Stimulated activated naive CD8-positive, alpha-beta T cell treated with anti-CD3 and anti-CD28 coated beads, Interleukin-15, amount 100 ng/mL, for 72 hours (primary cell): ENCODE measurements at places on chromosomes 5 and 9.

DNA sequence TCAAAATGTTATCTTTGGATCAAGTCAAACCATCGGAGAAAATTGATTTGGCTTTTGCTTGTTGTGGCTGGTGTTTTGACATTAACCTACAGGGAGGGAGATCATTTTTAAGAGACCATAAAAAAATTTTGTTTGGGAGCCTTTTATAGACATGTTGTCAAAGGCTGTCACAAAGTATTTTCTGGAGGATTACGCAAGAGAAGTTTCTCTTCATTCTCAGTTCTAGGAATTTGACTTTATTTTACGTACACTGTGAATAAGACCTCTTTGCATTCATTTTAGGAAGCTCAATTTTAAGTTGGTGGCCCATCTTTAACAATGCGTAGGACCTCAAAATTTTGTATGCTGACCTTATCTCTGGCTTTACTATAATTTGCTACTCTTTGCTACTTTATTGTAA, 50.2 kb upstream of the SLC44A1 start:
- DNase-seq: no peak

DNA sequence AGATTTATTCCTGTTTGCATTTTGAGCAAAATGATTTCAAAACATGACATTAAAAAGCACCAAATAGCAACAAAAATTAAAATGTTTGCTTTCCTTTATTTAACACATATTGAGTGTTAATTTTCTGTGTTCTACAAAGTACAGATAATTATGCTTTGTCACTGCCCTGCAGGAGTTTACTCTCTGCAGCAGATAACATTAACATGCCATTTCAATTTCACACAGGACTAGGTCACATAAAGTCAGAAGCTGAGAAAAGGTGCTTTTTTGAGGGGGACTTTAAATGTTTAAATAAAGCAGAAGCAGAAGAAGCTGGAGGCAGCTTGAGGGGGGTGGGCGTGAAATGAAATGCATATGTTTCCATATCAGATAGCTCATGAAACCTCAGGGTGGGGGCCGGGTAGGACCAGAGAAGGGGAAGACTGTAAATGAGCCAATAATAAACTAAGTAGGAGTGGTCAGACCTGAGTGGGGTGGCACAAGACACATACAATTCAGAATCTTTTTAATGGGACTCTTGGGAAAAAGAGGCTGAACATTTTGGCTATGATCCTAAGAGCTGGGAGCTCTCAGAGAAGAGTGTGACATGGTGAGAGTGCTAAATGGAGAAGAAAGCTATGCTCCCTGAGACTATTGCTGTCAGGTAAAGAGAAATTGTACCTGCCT, 387.5 kb downstream of the FAM170A start:
- DNase-seq: no peak

GRCh38 chr9:71441266-71441665, 319.8 kb upstream of the TRPM3 start:
- DNase-seq: no peak

GRCh38 chr9:34089311-34089710, 37.2 kb downstream of the DCAF12 start:
- no peak for DNase-seq

- peak; percentile 47 for DNase-seq
Observed at GRCh38 chr9:34675048-34675714, 12.7 kb upstream of the CCL27 start.

DNA sequence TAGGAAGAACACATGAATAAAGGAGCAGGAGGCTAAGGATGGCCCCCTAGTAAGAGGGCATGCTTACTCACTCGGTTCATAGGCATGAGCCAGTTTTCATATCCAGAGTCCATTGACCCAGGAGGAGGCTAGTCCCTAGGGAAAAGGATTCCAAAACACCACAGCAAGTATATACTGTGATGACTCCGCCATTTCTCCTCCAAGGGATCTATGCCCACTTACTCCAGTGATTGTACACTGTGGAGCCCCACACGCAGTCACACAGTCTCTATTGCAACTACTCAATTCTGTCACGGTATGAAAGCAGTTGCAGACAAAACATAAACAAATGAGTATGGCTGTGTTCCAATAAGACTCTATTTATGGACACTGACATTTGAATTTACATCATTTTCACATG, 117.7 kb upstream of the ALDH1B1 start:
- no peak for DNase-seq

DNA sequence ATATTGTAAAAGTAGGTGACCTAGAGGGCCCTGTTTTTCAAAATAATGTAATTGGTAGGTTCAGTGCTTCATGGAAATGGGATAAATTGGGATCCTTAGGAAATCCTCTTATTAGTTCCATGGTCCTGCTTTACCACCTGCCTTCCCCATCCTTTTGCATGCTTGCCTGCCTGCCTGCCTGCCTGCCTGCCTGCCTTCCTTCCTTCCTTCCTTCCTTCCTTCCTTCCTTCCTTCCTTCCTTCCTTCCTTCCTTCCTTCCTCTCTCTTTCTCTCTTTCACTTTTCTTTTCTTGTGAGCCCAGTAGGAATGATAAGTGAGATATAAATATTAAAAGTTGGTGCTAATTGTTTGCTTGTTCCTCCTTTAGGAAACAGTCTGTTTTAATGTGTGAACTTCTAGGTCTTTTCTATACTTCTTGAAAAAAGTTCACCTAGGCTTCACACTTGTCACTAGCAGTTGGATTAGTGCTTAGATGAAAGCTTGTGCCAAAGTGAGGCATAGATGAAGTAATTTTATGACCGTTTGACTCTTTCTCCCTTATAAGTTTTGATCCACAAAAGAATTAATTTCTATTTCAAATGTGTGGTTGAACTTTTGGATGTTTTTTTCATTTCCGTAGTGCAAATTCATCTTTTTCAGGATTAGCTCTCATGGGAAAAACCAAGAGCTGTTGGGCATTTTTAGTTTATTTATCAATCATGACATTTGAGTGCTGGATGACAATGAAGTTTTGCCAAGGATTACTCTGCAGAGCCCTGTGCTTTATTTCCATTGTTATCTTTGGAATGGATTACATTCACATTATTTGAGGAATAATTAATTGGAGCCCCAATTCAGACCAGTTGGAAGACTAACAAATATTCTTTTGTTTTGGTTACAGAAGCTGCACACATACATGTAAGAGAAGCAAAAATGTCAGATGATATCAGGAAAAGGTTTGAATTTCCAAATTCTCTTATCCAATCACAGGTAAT, 30.7 kb downstream of the FOCAD start:
- DNase-seq: no peak

DNA sequence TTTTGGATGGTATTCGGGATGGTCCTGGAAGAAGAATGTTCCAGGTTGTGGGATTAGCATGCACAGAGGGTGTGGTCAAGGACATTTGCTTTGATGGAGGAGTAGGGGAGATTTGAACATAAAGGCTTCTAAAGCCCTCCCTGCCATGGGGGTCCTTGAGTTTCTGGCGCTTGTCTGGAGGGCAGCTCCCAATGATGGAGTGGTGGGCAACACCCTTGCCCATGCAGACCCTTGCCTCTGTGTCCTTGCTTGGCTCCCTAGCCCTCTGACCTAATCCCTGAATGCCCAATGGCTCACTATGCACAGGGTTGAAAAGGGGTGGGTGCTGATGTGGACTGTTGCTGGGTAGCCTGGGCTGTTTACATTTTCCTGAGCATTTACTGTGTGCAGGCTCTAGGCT, 66.6 kb downstream of the RALGPS1 start:
- DNase-seq: no peak

DNA sequence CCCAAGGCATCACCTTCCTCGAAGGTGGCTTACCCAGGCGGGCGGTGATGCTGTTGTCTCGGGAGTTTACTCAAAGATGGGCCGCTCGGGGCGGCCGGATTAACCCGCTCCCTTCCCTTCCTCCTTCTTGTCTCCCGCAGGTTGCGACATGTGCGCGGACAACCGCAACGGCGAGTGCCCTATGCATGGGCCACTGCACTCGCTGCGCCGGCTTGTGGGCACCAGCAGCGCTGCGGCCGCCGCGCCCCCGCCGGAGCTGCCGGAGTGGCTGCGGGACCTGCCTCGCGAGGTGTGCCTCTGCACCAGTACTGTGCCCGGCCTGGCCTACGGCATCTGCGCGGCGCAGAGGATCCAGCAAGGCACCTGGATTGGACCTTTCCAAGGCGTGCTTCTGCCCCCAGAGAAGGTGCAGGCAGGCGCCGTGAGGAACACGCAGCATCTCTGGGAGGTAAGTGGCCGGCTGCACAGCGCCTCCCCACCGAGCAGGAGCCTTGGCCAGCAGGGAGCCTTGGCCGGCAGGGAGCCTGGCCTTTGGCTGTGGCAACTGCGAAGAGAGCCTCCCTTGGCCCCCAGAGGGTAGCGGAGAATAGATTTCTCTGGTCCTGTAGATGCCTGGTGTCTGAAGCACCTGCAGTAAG, 10.6 kb downstream of the PRDM6 start:
- DNase-seq: no peak

GRCh38 chr5:122896598-122897282, 51.3 kb downstream of the SNX24 start:
- DNase-seq: no peak

DNA sequence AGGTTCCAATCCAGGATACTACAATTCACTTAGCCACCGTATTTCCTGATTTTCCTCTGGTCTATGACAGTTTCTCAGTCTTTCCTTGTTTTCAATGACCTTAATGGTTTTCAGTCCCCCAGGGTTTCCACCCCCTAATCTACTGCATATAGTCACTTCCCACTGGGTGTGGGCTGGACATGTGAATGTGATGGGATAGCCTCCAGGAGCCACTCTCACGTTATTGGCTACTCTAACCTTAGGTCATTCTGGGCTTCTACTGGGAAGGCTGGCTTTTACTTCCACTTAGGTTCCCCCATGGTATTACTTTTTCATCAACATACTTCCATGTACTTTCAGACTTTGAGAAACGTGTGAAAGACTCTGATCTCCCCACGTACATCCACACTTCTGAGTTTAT, 46.5 kb downstream of the ISOC1 start:
- DNase-seq: no peak

GRCh38 chr5:174328631-174329299, 283.3 kb downstream of the NSG2 start:
- no peak for DNase-seq

GRCh38 chr9:120696551-120697230, 17.6 kb downstream of the MEGF9 start:
- DNase-seq: no peak

DNA sequence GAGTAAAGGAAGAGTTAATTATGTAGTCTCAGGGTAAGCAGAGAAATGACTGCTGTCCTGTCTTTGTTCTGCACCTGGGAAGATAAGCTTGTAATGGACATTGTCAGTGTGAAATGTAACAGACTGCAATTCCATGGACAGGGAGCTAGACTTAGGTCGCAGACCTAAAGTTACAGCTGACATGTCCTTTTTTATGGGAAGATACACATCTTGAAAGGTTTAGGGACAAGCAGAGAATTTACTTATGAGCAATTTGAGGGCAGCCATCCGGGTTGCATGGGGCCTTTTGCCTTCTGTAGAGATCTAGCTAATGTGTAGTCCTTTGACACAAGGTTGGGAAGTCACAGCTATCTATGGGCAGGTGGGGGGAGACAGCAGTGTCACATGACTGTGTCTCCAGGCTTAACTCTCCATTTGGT, 85.7 kb downstream of the SERINC5 start:
- DNase-seq: no peak

- no peak for DNase-seq
Observed at GRCh38 chr5:102762562-102763227, 7.6 kb downstream of the PAM start.

GRCh38 chr9:71090896-71091295, 30.5 kb downstream of the TRPM3 start:
- DNase-seq: no peak

DNA sequence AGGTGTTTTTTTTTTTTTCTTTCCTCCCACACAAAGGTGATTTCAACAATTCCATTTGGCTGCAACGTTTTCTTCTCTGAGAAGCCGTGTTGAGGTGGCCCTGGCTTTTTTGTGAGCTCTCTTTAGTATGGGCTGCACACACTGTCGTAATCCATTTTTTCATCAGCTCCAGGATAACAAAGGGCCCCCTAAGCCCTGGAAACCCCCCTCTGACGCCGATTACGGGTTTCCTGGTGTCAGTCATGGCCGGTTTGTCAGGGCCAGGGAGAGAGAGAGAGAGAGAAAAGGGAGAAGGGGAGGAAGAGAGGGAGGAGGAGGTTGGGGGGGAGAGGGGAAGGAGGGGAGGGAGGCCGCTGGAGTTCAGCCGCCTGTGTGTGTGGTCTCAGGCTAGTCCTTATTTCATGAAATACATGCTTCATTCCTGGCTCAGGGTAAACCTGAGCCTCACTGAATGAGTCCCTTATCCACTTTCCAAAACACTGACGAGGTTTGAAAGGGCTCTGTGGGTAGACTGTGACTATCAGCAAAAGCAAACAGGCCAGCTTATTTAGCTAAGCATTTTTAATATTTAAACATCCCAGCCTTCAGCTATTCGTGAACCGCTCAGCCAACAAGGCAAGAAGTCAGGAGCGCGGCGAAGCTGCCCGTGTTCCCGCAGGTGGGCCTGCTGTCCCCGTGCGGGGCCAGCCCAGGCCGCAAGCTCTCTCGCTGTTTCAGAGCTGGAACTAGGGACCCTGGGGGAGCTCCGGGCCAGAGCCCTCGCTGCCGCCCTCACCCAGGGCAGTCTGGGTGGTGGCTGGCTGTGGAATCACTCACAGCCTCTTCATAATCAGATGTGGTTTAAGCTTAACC, 172.8 kb downstream of the ERCC6L2 start:
- DNase-seq: peak; percentile 30

- DNase-seq: no peak
Observed at GRCh38 chr9:95049761-95050160, 267.7 kb downstream of the FANCC start.

- DNase-seq: no peak
Observed at GRCh38 chr9:17472126-17472525, 106.7 kb upstream of the SH3GL2 start.

- no peak for DNase-seq
Observed at GRCh38 chr5:148859703-148860102, 33.3 kb downstream of the ADRB2 start.

DNA sequence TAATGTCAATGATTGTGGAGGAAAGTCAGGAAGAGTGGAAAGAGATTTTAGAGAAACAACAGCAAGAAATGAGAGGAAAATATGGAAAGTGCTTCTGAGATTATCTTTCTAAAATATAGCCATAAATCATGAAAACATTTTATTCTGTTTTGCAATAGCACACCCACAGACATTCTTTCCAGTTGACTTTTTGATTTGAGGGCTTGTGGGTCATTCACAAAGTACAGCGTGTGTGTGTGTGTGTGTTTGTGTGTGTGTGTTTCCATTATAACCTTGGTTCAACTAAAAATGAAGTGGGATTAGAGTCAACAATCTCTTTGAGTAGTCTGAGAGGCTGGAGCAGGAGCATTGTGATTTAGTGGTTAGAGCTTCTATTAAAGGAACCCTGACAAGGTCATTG, 116.6 kb upstream of the GAS1 start:
- DNase-seq: no peak

- no peak for DNase-seq
Observed at GRCh38 chr9:96495341-96495740, 45.4 kb downstream of the HABP4 start.

DNA sequence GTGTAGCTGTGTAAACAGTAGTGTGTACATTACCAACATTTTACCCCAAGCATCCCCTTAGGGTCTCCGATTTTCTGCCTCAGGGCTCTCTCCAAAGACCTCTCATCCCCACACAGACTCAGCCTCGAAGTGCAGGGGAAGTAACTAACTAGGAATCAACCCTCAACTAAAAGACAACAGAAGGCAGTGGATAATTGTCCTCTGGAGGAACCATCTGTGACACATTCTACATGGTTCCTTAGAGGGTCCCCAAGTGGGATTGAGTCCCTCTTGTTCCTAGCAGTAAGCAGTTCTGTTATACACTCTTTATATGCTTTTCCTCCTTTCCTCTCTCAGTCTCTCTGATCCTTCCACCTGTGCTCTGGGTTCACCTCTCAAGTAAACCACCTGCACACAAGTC, 157.2 kb downstream of the SV2C start:
- DNase-seq: no peak
